ENCODE measurements at places on chromosomes 6 and 20. TPM values are rescaled to one million over a fixed set of nuclear protein-coding genes. Genes with fewer than 3 reads are reported as not detected.
A peak's percentile ranks its signal among the peaks of the same experiment; 100 is the strongest.

- DNase-seq: no peak
These were observed 7.0 kb downstream of the LBP start for GRCh38 chr20:38353316-38353715.

The GPX5 gene
- total RNA-seq: not detected

- DNase-seq: no peak
These were observed 37.1 kb upstream of the PROKR2 start for GRCh38 chr20:5353624-5354496.

DNA sequence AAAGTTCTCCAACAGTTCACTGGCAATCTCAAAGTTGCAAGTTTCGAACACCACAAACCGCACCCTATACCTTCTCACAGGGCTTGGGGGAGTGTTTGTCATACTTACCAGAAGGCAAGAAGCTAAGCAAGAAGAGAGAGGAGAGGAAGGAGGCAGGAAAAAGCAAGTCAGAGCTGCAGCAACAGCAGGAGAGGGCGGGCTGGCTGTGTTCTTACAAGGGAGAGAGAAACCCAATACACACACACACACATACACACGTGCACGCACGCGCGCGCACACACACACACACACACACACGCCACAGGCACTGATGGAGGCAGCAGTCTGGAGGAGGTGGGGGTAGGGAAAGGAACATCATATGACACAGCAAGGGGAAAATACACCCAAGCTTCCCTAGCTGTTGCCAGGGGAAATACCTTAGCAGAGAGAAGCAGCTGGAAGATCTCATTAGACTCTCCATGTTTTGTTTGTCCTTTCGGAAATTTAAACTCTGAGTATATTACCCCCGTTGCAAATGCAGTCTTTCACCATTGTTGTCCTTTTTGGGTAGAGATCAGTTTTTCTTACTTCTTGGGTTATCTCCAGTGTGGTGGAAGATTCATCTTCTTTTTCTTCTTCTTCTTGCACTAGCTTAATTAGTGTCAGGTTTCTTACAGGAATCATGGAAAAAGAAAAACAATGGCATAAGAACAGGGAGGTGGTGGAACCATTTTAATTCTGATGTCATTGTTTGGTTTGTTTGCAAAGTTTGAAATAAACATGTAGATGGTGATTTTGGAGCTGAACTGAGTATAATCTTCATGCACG, at the start of gene TXLNB:
Gene TXLNB (minus strand): TSS at position 186 of the 807 bp plus-strand sequence. CDS start 3,099 bp downstream, outside the sequence.
- DNase-seq: peak; percentile 85

GRCh38 chr6:148617530-148617929, 129.3 kb upstream of the UST start:
- DNase-seq: no peak

The TAAR8 gene
- not detected for total RNA-seq

DNA sequence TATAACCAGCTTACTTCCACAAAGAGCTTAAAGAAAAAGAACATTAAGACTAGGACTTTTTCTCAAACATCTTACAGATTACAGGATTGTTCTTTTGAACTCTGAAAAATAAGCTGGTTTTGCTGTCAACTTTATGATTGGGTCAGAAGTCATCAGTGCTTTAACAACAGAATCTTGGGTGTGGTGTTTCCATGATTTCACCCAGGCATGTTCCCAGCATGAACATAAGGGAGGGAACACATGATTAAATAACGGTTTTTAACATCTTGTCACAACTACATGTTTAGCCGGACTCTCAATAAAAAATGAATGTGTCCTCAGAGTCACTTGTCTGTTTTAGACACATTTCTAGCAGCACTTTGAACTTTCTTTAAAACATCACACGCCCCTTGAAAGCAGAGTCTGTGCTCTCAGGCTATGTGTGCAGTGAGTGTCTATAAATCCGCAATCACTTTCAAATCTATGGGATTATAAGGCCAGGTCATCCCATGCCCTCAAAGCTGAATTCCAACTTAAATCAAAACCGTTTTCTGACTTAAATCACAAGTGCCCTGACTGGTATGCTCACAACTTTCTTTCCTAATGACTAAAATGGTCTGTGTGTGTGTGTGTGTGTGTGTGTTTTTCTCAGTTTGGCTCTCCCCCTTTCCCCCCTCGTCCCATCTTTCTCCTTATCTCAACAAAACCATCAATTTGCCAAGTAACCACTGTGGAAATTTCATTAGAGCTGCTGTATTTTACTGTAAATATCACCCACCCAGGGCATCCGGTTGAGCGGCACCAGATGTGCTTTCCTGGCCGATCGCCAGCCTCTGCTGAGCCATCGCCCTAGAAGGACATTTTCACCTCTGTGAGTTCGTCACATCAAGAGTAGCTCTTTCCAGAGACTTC, 216.8 kb upstream of the DTNBP1 start:
- DNase-seq: peak; percentile 82

DNA sequence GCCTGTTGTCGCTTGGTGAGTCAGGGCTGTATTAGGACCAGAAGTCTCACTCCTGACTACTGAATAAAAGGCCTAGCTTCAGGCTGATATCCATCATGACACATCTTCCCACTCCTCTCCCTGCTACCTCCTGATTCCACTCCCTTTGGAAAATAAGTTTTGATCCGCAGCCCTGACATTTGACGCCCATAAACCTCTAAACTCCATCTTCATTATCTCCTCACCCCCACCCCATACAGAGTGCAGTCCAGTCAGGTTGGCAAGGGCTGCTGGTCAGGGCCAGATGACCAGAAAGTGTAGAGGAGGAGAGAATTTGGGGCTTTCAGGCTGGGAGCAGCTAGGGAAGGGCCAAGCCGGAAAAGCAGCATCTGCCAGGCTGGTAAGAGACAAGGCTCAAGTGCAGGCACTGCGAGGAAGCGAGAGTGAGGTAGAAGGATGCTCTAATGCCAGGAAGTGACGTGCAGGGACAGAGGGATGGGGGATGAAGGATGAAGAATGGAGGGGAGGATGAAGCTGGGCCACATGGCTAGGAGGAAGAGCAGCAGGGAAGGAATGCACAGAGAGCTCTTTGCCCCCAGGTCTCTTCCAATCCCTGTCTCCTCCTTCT, 1.2 kb downstream of the GGT7 start:
- DNase-seq: no peak

The FKBP1C gene
- total RNA-seq: not detected

The OR2B6 gene
- not detected for total RNA-seq

The PET117 gene
- 8.0 TPM for total RNA-seq

GRCh38 chr20:31566319-31566657, 38.8 kb upstream of the ID1 start:
- no peak for DNase-seq

The VWA7 gene
- 1.3 TPM for total RNA-seq

DNA sequence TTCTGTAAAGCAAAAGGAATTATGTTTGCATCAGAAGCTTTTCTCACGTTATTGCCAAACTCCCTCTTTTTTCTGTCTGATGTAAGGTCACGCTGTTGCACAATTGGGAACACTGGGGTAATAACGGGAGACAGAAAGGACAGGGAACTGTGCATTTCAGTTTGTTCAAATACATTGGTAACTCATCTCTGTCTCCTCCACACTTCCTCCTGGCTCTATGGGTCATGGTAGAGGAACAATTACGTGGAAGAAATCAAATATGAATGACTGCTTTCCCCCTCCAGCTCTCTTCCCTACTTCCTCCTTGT, 132.2 kb upstream of the TNFAIP3 start:
- DNase-seq: no peak

The TAP2 gene
- 48.1 TPM for total RNA-seq

The GRM1 gene
- total RNA-seq: not detected

The TP53TG5 gene
- 0.91 TPM for total RNA-seq

- no peak for DNase-seq
These were observed 206.4 kb upstream of the HDDC2 start for GRCh38 chr6:125507987-125508655.

GRCh38 chr20:62980380-62980960, 26.3 kb downstream of the BHLHE23 start:
- no peak for DNase-seq

GRCh38 chr20:10404959-10405530, 29.0 kb downstream of the MKKS start:
- DNase-seq: no peak

The IPCEF1 gene
- total RNA-seq: 3.7 TPM

DNA sequence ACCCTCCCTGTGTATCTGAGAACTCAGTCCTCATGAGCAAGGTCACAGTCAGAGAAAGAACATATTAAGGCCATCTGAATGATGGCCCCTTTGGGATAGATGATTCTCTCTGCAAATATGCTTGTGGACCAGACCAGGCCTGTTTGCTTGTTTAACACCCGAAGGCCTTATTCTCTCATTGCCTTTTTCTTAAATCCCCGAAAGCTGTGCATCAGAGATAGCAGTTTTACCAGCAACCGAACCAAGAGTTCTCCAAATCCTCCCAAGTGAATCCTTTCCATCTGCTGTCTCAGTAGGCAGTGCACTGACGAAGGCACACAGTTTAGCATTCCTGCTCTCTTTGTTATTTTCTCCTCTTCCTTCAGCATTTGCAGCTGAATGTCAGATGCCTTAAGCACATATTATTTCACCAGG, 79.8 kb downstream of the TRMT6 start:
- no peak for DNase-seq

The C20orf202 gene
- 0.54 TPM for total RNA-seq

The BANF2 gene
- not detected for total RNA-seq

- DNase-seq: no peak
These were observed 144.0 kb downstream of the THBS2 start for GRCh38 chr6:169109411-169110220.

- DNase-seq: no peak
These were observed 9.4 kb upstream of the STXBP5 start for GRCh38 chr6:147194652-147195411.

The IMPG1 gene
- total RNA-seq: not detected

The CNBD2 gene
- 2.5 TPM for total RNA-seq

DNA sequence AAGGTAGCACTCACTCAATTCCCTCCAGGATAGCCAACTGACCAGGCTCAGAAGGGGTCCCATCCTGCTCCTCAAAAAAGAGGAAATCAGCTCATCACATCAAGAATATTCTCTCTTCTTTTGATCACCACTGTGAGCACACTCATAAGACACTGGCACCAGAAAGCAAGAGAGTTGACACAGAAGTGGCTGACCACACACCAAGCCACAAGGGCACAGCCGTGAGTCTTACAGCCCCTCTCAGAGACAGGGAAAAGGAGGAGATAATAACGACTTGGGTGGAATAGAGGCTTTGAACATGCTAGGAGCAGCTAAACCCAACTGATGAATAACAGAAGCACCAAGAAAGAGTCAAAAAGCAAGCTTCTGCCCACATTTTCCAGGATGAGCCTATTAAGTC, 249.1 kb upstream of the PREP start:
- no peak for DNase-seq

The HSPA12B gene
- total RNA-seq: 21.2 TPM

DNA sequence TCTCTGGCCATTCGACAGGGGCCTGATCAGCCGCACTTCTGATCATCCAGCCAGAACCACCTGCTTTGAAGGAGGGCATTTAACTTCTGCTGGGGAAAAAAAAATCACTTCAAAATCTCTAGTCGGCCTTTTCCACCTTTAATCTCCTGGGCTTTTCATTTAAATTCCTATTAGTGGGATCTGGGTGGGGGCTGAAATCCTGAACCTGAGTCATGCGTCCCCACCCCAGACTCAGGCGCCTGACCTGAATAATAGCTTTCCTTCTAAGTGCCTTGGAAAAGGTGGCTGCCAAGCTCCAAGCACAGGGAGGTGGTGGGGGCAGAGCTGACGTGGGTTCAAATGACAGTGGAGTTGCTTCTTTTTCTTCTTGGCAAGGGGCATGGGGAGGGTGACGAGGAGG, 246.0 kb upstream of the EXOC2 start:
- no peak for DNase-seq

GRCh38 chr6:141133836-141134235, 998.9 kb upstream of the GJE1 start:
- DNase-seq: peak; percentile 40

GRCh38 chr20:43237651-43238168, 48.0 kb upstream of the PTPRT start:
- no peak for DNase-seq

The GSTA1 gene
- not detected for total RNA-seq

- no peak for DNase-seq
These were observed 102.1 kb upstream of the NXT1 start for GRCh38 chr20:23248461-23248882.

GRCh38 chr6:83511901-83512681, at the start of gene PRSS35:
Gene PRSS35 (plus strand): TSS chr6:83512534. CDS start chr6:83523442, 10,908 bp downstream.
- peak; percentile 88 for DNase-seq

DNA sequence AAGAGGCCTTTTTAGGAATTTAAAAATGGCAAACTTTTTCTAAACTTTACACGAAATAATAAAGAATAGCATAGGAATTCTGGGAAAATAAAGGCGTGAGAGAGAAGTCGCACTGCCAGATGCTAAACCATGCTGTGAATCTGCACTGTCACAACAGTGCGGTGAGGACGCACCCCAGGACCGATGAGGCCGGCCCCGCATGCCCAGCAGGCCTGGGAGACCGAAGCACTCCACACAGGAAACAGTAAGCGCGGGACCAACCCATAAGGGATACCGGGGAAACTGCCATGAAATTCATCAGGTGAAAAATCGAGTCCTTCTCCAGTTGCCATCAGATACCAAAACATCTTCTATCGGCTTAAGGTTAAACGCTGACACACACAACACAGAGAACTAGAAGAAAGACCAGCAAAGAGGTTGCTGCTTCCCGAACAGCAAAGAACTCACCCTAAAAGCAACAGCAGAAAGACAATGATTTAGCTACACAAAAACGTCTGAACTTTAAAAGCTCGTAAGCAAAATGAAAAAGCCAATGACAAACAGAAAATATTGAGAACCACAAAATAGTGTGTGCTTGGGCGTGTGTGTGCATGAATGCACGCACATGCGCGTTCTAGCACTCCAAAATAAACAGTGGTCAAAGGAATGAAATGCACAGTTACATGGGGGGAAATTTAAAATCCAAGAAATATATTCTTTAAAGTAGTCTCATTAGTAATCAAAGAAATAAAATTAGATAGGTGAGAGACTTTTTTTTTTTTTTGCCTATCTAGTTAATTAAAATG, 15.4 kb downstream of the RAMACL start:
- DNase-seq: no peak

DNA sequence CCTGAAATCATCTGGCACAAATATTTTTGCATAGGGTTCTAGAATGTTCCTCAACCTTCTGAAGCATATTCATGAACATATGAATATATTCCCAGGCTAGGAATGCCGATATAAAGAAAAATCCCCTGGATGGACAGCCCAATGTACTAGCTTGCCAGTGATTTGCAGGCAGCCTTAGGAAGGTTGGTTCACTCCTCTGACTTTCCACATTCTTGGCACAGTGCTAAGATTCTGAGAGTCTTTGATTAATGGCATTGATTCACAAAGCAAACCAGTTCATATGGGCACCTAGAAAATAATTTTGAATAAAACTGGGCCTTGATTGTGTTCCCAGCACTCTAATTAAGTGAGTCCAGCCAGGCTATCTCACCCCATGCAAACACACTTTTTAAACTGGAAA, 56.9 kb upstream of the ENPP4 start:
- no peak for DNase-seq

The MSH5 gene
- 5.9 TPM for total RNA-seq

The ZNF391 gene
- total RNA-seq: 4.5 TPM

DNA sequence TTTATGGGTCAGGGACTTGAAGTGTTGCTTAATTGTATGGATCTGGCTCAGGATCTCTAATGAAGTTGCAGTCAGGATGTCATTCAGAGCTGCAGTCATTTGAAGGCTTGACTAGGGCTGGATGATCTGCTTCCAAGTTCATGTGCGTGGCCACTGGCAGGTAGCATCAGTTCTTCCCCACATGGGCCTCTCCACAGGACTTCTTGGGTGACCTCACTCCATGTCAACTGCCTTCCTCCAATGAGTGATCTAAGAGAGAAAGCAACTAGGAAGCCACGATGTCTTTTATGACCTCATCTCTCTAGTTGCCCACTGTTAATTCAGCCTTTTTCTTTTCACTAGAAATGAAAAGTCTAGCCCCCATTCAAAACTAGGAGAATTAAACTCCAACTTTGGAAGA, 104.1 kb downstream of the COL9A1 start:
- DNase-seq: no peak

- no peak for DNase-seq
These were observed 133.9 kb upstream of the PTPRT start for GRCh38 chr20:43323592-43323991.
